ENCODE measurements at places on chromosomes 12 and 14.

- DNase-seq: no peak
Observed at GRCh38 chr12:34119366-34119765, 97.1 kb downstream of the ALG10 start.

- no peak for DNase-seq
Observed at GRCh38 chr14:60760644-60761364, 26.2 kb downstream of the MNAT1 start.

DNA sequence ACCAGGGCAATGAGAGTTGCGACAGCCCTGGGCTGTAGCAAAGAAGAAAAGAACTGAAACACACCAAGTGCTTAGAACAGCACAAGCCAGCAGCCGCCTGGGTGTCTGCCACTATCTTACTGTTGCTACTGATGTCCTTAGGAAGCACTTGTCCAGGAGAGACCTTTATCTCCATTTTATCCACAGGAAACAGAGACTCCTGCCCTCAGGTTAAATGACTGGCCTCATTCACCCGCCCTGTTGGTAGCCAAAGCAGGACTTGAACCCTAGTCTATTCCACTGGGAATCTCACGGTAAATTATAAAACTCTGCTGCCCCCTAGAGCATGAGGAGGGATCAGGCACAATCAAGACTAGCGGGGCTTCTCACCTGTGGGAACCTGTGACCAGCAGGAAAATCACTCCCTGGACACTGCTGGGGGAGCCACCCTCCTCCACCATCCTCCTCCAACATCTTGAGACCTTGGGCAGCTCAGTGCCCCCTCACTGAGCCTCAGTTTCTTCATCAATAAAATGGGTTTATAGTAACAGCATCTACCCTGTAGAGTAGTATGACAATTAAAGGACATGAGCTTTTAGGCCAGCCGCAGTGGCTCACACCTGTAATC, 20.5 kb upstream of the TESC start:
- no peak for DNase-seq

DNA sequence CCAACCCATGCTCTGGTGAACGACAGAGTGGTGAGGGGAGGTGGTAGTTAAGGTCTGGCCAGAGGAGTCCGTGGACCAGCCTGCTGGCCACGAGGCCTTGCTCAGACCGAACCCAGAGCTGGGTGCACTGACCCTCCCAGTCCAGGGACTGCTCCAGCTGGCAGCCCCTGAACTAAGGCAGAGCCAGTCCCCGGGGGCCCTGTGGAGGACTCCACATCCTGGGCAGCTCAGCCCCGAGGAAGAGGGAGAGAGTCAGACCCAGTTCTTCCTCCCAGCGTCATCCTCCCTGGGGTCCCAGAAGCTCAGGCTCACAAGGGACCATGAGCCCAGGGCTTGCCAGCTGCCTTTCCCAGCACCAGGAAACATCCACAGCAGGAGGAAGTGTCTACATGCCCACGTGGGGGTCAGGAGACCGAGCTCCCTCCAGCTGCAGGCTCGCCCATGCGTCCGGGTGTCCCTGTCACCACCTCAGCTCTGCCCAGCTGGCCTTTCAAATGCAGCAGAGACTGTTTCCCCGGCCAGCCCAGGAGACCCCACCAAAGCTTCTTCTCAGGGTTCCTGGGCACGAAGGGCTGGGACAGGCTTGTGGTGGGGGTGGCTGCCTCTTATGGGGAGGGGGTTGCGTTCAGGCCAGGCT, 194.4 kb downstream of the KIF26A start:
- DNase-seq: no peak

- no peak for DNase-seq
Observed at GRCh38 chr14:95237121-95237957, 80.0 kb upstream of the DICER1 start.

GRCh38 chr12:21324551-21324950, 10.2 kb downstream of the SLCO1A2 start:
- no peak for DNase-seq

- DNase-seq: no peak
Observed at GRCh38 chr12:906062-906585, 43.4 kb downstream of the RAD52 start.

DNA sequence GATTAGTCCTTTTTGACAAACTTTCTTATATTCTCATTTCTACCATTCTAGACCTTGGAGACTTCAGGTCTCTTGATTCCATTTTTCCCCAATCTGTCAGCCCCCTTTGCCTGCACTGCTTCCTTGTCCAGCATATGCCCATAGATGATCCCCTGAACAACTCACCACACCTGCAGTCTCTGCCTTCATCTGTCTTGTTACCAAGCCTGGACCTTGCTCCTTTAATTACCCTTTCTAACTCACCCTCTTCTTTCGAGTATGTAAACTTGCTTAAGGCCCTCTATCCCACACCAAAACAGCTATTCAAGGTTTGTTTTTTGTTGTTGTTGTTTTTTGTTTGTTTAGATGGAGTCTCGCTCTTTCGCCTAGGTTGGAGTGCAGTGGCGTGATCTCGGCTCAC, 9.6 kb downstream of the COX14 start:
- no peak for DNase-seq

- DNase-seq: no peak
Observed at GRCh38 chr12:52529417-52529816, 9.2 kb upstream of the KRT5 start.

- DNase-seq: no peak
Observed at GRCh38 chr12:12992418-12993130, 7.5 kb downstream of the HEBP1 start.

GRCh38 chr14:68977180-68977717, 1.9 kb downstream of the ACTN1 start:
- DNase-seq: no peak

GRCh38 chr12:79420146-79420618, 270.6 kb downstream of the PAWR start:
- DNase-seq: no peak

GRCh38 chr12:124463341-124463921, 104.0 kb downstream of the NCOR2 start:
- DNase-seq: no peak

GRCh38 chr14:59139324-59139723, 49.1 kb upstream of the DAAM1 start:
- DNase-seq: no peak

DNA sequence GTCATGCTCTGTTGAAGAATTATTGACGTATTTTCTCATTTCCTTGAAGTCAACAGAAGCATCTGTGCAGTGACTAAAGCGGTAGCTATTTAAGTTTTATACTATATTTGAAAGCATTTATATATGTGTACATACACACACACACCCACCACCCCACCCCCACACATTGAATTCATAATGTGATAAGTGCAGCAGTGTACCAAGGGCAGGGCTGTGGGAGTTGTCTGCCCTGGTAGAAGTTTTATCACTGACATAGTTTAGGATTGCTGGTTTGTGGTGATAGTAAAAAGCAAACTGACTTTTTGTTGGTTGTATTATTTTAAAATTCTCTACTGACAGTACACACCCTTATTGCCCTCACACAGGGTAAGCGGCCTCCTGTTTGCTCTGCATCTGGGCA, 39.1 kb downstream of the GAS2L3 start:
- DNase-seq: no peak

GRCh38 chr12:27549236-27549800, 25.3 kb downstream of the PPFIBP1 start:
- no peak for DNase-seq

DNA sequence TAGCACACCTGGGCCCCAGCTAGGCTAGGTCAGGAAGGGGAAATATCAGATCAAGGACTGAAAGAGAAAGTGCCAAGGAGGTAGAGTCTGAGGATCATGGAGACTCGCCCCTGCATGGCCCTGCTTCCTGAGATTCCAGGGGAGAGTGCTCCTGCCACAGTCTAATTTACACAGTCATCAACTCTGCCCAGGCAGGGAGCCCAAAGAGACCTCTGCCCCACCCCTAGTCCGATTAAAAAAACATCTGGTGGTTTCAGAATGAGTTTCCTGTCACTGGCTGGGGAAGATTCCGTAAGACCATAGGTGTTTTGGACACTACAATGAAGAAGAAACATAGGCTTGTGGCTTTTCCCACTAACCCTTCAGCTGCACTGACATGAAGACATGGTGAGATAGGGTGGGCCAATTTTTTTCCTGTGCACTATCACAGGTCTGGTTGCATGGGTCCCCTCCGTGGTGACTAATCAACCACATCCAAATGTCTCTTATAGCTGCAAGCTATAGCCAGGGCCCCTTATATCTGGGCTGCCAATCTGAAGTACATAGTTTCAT, 31.5 kb upstream of the GZMB start:
- DNase-seq: no peak

DNA sequence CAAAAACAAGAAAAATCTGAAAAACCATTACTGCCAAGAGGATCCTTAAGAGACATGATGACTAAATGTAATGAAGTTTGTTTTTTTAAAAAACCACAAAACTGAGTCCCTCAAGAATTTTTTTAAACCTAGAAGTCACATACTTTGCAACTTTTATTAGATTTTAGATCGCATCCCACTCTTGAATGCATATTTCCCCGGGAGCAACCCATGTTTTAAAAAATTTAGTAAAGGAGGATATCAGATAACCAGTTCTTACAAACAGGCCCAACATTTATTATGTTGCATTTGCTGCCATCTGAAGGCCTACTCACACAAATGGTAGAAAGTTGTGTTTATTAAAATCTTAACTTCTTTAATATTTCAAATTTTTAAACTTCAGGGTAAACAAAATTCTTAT, 44.3 kb upstream of the CCT2 start:
- no peak for DNase-seq

DNA sequence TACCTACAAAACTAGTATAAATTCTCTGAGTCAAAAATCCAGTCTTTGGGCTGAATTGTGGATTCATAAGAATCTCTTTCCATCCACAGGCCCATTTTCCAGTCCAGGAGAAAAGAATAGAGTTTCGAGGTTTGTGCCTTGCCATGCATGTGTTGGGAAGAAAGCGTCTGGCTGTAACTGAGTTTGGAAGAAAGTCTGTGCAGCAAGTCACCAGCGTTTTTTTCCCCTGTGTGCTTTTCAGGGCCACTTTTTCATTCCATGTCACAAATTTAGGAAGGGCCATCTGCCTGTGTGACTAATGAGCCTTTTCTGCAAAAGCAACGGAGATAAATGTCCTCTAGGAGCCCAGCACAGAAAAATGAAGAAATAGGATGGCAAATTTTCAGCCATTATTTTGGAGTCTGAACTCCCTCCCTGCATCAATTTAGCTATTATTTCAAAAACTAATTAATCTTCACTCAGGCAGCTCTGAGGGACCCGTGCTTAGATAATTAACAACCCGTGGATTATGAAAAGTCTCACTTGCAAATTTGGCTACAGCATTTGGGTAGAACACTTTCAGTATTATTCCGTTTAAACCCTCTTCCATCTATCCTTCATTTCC, 261.5 kb downstream of the SUDS3 start:
- no peak for DNase-seq

- no peak for DNase-seq
Observed at GRCh38 chr12:77644915-77645605, 185.6 kb upstream of the NAV3 start.

DNA sequence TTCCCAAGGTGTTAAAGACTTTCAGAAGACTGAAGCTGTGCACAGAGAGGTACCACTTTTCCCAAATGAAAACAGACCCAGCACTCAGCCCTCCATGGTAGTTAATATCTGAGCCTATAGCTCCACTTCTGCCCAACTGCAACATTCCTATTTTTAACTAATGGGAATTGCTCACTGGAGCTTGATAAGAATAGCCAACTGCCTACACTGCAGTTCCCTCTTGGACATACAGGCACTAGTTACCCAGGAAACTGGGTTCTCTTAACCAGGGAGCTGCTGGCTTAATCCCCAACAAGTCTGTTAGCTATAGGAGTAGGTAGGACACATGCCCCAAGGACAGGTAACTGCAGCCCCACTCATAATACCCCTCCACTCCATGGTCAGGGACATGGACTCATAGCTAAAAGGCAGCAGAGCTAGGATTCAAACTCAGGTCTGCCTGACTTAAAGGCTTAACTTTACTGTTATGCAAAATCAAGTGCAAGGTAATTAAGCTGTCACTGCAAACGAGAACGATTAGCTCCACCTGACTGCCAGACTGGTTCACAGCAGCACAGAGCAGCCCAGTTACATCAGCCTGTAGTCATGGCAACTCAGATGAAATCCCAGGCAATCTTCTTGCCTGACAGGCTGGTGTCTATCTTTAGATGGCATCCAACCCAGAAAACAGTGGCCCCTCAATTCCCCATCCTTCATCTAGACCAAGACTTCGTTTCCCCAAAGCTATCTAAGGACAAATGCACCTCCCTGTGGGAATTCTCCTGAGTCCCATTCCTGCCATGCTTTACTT, 77.1 kb upstream of the ACTN1 start:
- DNase-seq: no peak

GRCh38 chr12:125676366-125676765, 611.1 kb downstream of the AACS start:
- no peak for DNase-seq

DNA sequence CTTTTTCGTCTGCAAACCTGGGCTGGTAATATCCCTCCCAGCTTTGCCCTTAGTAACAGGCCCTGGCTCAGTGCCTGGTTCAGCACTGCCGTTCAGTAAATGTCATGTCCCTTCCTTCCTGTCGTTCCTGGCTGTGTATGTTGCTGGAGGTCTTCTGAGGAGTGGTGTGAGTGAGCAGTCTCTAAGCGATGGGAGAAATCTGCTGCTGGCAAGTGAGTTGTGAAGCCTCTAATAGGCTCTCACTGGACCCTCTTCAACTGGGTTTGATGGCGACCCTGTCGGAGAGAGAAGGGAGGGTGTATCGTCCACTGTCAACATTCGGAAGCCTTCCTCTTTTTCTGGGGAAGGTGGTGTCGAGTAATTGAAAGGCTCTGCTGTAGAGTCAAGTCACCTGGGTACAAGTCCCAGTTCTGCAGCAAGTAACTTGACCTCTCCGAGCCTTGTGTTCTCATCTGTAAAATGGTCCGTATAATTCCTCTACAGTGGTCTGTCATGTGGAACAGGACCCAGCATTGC, 62.8 kb downstream of the HRK start:
- DNase-seq: no peak

DNA sequence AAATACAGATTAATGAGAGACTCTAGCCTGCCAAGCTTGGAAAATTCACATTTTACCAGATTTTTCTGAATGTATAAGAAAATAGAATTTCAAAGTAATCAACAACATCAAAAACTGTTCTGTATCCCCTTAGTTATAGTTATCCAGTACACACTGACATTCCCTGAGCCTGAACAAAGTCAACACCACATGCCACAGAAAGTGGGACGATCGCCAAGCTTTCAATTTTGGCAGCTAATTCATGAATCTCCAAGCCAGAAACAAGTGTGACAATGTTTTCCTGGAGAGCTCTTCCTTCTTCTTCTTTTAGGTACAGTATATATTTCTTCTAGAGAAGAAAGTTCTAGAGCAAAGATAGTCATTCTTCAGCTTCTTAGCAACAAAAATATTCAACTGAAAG, 290.2 kb downstream of the PRKD1 start:
- DNase-seq: no peak

DNA sequence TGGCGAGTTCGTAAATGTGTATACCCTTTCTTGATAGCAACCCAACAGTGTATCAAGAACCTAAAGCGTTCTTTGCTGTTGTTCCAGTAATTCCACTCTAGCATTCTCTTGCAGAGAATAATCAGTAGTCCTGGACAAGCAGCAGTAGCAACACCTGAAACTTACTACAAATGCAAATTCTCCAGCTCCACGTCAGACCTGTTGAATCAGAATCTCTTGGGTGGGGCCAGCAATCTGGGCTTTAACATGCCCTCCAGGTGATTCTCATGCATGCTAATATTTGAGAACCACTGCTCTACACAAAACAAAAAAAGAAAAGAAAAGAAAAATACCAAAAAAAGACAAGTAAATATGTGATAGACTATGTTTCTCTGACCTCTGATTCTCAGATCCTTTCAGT, 10.1 kb downstream of the PTGDR start:
- DNase-seq: no peak
